Cortex of kidney (tissue), 1 donor: ENCODE measurements at places on chromosomes 6 and 20.

- DNase-seq = no peak
These were observed 10.4 kb downstream of the DEFB129 start for GRCh38 chr20:237489-237888.

DNA sequence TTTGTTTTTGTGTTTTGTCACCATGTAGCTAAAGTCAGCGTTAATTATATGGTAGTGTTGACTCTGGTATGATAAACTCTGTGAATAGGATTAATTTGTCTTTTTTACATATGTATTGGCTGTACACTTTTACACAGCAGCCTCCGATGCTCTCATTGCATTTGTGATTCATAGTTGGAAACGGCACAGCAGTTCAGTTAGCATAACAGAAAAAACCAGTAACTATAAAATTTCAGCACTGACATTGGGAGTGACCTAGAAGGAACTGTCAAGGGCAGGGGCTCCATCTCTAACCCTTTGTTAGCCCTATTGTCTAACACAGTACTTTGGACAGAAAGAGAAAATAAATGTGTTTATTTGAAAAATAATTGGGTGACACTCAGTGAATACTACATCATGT lies 5.6 kb upstream of the BEND6 start:
- no peak for DNase-seq

GRCh38 chr6:64104051-64104450 lies 468.4 kb downstream of the PHF3 start:
- no peak for DNase-seq

GRCh38 chr6:47934023-47934422 lies 152.2 kb downstream of the OPN5 start:
- DNase-seq = no peak

GRCh38 chr6:154488802-154489437 lies 21.6 kb downstream of the CNKSR3 start:
- no peak for DNase-seq

DNA sequence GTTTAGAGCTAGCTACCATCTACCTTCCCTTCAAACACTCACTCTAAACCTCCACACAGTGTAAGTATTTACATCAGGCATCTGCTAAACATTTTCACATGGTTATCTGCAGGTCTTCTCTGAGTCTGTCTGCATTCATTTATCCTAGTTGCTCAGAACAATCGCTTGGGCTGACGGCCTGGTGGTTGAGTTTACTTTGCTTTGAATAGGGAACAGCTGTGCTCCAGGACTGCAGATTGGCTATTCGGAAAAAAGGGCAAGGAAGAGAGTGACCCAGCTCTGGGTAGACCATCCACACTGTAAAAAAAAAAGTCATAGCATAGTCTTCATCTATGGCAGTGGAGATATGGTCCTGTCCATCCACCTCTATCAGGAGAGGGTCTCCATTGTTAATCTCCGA lies 115.3 kb upstream of the ESR1 start:
- no peak for DNase-seq

GRCh38 chr20:34921436-34921835 lies 34.2 kb downstream of the GSS start:
- no peak for DNase-seq

- DNase-seq = no peak
These were observed 17.6 kb upstream of the L3MBTL3 start for GRCh38 chr6:130000526-130001421.
